ENCODE measurements at places on chromosomes 11 and 22. TPM values are rescaled to one million over a fixed set of nuclear protein-coding genes. Genes with fewer than 3 reads are reported as not detected.

Gene RCOR2
- 1.7 TPM for total RNA-seq

Gene SLC7A4
- 0.68 TPM for total RNA-seq

Gene MRGPRF
- not detected for total RNA-seq

Gene PATE2
- not detected for total RNA-seq

Gene MORC2
- total RNA-seq = 16.7 TPM

Gene LAYN
- total RNA-seq = 7.2 TPM

Measured in nasal cavity respiratory epithelium epithelial cell of viscerocranial mucosa (primary cell).